Erythroblast (primary cell): ENCODE measurements at places on chromosomes 12 and 14.
A peak's percentile ranks its signal among the peaks of the same experiment; 100 is the strongest.

DNA sequence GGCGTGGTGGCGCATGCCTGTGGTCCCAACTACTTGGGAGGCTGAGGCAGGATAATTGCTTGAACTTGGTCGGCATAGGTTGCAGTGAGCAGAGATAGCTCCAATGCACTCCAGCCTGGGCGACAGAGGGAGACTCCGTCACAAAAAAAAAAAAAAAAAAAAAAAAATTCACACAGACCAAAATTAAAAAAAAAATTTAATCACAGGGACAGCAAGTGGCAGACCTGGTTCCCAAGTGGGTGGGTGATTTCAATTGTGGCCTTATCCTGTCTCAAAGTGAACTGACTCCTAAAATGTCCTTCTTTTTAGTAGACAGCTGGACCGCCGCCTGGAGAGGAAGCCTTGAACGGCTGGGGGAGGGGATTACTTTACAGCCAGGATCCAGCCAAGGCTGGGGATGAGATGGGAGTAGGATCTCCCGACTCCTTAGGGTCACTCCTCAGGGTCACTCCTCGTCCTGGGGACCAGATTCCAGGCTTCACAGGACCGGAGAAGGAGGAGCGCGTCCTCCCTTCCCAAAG, 1.5 kb upstream of the KCNH3 start:
- no peak for DNase-seq

DNA sequence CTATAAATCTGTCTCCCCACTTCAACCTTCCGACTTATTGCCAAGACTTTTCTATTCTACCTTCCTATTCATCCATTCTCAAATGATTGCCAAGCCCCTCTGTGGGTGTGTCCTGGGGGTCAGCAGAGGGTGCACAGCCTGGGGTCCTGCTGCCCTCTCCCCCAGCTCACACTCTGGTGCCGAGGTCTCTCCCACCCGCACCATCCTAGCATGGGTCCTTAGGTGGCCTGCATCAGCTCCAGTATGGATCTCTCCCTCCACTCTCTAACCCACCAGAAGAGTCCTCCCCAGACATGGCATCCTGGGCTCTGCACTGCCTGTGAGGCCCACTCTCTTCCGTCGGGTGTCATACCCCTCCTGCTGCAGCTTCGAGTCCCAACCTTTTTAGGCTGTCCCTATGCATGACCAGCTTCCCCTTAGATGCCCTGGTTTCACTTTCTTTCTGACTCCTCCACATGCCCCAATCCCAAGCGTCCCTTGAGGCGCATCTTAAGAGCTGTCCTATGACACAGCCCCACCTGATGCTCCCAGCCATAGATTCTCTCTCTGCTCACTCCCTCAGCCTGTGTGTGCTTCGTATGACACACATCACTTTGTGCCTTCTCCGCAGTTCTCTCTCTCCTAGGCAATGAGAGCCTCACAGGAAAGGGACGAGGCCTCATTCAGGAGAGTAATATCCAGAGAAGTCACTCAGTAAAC, 43.9 kb downstream of the GIT2 start:
- DNase-seq, result no peak

GRCh38 chr12:6362403-6362802, 13.0 kb downstream of the SCNN1A start:
- no peak for DNase-seq

- DNase-seq, result no peak
Observed at GRCh38 chr12:124754949-124755800, 108.5 kb downstream of the SCARB1 start.

DNA sequence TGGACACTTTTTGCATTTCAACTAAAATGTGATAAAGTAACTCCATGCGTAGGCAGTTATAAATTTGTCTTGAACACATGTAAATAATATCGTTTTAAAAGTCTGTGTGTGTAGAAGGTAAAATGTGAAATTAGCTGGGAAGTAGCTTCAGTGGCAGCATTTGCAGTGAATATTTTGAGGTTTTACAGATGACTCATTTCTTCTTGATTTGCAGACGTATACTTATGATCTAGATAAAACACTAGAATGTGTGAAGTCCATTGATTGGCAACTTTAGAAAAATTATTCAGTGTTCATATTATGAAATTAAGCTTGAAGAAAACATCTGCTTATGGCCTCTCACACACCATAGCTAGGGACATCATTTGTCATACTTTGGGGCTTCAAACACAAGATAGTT, 788.6 kb upstream of the NOVA1 start:
- no peak for DNase-seq

DNA sequence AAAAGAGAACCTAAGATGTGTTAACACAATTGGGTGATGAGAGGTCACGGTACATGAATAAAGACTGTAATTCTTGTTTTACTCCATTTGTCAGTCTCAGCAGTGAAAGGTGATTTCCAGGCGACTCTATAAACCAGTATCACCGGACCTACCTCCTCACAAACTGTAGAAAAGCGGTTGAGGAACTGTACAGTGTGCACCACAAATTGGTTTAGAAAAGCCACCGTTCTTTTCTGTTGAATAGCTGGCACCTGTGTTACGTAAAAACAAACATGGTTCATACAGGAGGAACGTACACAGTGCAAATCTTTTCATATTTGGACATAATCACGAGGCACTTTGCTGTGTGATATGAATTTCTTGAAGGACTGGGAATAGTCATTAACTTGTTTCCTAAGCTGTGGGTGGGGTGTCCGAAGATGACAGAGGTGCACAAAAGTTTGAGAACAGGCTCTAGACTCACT, 663 bp downstream of the WASHC3 start:
- DNase-seq, result peak; percentile 48

DNA sequence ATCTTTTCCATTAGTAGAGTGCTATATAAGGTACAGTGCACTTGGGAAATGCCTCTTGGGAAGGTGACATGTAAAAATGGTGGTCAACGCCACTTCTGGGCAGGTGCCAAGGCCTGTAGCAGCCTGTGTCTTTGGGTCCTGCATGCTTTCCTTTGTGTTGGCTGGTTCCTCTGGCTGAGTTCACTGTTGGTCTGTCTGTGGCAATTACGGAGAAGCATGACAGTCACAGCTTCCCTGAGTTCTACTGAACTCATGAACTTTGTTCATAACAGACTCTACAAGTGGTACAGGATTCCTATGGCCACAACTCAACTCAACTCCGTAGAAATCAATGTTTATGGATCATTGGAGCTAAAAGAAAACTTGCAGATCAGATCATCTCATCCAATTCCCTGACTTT, 98.0 kb downstream of the CACNA1C start:
- no peak for DNase-seq

DNA sequence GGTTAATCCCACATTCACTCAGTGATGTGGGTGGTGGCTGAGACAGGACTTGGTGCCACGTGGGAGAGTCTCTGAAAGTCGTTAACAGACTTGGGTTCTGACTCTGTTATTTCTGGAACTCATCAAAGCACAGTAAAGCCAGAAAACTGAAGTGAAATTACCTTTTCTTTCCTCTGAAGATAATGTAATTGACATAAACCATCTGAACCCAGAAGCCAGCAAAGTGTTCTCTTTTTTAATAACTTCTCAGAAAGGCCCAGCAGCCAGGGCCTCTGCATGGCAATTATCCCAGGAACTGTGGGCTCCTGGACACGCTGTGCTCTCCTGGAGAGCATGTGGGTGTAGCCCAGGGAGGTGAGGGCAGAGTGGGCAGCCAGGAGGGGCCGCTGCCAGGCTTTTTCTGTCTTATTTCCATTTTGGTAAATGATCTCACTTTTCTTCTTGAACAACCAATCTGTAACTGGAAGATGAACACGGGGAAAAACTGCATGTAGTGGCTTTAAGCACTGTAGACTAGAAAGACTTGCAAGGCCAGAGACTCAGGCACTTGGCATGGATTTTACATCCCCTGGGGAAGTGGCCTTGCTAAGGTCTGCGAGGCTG, 444.1 kb upstream of the TMEM132C start:
- no peak for DNase-seq

DNA sequence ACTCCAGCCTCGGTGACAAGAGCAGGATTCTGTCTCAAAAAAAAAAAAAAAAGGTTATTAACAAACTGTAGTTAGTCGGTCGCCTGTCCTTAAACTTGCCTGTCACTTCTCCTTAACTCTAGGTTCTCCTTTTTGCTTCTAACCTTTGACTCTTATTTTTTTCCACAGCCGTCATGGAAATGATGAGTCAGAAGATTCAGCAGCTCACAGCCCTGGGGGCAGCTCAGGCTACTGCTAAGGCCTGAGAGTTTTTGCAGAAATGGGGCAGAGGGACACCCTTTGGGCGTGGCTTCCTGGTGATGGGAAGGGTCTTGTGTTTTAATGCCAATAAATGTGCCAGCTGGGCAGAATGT, 418 bp upstream of the MYG1 start:
- peak; percentile 82 for DNase-seq

DNA sequence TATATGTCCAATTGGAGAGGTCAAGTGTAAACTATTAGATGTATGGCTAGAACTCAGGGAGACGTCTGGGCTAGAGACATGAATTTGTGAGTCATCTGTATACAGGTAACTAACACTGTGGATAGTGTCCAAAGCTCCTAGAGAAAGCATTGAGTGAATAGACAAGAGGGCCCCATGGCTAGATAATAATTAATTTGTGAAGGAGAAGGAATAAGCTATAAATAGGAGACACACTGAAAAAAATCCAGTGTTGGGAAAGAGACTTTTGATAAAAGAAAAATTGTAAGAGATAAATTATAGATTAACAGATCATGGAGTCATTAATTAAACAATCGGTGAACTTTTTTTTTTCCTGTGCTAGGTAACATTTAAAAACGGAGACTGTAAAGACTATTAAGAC, 326.6 kb upstream of the PRICKLE1 start:
- DNase-seq, result no peak

GRCh38 chr14:55562135-55562534, 17.9 kb upstream of the KTN1 start:
- DNase-seq, result no peak

DNA sequence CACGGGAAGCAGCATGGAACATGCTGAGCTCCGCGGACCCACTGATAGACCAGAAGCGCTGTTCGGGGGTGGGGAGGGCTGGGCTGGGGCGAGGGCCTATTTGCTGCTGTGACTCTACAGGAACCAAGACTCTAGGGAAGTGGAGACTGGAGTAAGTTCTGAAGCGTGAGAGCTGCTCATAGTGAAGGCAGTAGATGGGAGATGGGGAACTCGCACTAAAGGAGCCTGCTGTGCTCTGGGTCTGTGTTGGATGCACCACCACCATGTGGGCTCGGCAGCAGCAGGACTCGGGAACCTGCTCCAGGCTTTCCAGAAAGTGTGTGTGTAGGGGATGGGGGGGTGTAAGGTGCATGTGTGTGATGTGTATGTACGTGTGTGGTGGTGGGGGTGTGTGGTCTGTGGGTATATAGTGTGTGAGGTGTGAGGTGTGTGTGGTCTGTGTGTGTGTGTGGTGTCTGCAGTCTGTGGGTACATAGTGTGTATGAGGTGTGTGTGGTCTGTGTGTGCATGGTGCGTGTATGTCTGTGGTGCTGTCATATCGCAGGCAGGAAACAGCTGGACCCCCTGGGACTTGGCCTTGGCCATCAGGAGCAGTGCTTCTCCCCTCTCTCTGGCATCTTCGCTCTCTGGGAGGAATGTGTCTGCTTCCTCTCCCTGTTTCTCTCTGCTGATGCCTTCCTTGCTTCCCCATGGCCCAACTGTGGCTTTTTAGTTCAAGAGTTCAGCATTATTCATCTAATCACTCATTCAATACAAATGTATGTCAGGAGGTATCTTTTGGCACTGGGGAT, 378.9 kb downstream of the FUT8 start:
- DNase-seq, result peak; percentile 8
